ENCODE measurements at places on chromosomes 7 and 10.

DNA sequence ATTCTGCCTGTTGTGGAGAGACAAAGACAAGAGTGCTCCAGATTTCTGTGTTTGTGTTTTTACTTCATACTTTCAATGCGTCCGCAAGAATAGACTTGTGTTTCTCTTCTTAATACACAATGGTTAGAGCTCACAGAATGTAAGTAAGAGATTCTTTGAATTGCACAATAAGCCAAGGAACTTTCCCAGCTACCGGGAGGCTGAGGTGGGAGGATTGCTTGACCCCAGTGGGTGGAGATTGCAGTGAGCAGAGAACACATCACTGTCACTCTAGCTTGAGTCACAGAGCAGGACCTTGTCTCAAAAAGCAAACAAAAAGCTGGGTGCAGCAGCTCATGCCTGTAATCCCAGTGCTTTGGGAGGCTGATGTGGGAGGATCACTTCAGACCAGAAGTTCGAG is 250.7 kb upstream of the MYO3A start:
- no peak for DNase-seq

DNA sequence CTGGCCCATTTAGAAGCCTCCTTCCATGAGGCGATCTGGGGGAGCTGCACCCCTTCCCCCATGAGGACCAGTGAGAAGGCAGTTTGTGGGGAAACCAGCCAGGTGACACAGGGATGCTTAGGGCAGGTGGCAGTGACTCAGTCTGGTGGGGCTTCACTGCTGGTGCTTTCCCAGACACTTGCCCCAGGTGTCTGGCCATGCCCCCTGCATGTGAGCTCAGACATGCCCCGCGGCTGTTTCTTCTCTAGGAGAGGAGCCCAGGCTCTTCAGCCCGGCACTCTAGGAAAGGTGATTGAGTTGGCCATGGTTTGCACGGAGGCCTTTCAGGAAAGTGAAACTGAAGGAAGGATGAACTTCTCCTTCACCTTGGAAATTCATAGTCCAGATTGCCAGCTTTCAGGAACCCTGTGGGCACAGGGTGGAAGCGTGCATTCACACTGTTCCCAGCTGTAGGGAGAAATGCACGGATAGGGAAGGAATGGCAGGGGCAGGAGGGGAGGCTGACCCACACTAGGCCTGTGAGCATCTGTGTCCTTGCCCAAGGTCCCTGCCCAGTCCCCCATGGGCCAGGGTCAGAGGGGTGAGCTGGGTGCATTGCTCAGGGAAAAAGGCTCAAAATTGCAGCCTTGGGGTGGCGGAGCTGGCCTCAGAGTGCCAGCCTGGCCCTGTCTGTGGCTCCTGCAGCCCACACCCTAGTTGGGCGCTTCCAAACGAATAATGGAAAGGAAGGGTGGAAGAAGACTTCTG is 359.1 kb downstream of the GLRX3 start:
- DNase-seq = no peak

GRCh38 chr10:80283119-80283518 is 6.3 kb downstream of the MAT1A start:
- DNase-seq = no peak

GRCh38 chr7:151818674-151819519 is 58.0 kb downstream of the PRKAG2 start:
- no peak for DNase-seq

GRCh38 chr10:88687853-88688467 is 18.1 kb upstream of the LIPK start:
- DNase-seq = peak; percentile 55

Data from AML-193 (cell line).